ENCODE measurements at places on chromosomes 16 and 17. TPM values are rescaled to one million over a fixed set of nuclear protein-coding genes. Genes with fewer than 3 reads are reported as not detected.
A peak's percentile ranks its signal among the peaks of the same experiment; 100 is the strongest.

TVP23A gene
- not detected for total RNA-seq

SEPTIN12 gene
- total RNA-seq = 0.59 TPM

NUDT7 gene
- total RNA-seq = 3.3 TPM

TSPAN10 gene
- 0.35 TPM for total RNA-seq

COX6A2 gene
- not detected for total RNA-seq

HSPB9 gene
- not detected for total RNA-seq

HS3ST3A1 gene
- not detected for total RNA-seq

PRSS33 gene
- 0.54 TPM for total RNA-seq

GRCh38 chr17:37789021-37789565, 44.2 kb upstream of the HNF1B start:
- no peaks in the 10 kb centered on the region for H3K4me1 ChIP-seq
- no peak overlapping the region for H3K4me3 ChIP-seq
- no peaks in the 10 kb centered on the region for H3K36me3 ChIP-seq
- no peak for DNase-seq

DNA sequence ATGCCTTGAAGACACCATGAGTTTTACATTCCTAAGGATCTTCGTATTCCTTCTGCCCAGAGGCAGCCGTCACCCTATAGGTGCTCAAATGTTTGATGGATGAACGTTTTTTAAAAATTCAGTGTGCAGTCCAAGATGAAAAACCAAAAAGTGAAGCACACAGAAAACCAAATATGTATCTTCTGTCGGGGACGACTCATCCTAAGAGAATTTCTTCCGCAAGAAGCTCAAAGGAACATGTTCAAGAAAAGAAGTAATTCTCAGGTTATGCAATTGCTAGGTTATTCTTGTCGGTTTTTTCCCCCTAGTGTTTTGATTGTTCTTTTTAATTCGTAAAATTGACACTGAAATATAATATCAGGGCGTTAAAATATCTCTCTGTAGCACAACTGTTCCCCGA, 1.4 kb downstream of the CENPV start:
- no peaks in the 10 kb centered on the region for H3K27me3 ChIP-seq
- H3K36me3 ChIP-seq = peaks cover 2% of the 10 kb centered on the region
- peaks cover 13% of the 10 kb centered on the region for H3K4me1 ChIP-seq
- H3K4me3 ChIP-seq = peak overlapping the region; percentile 35
- no peak overlapping the region for H3K27ac ChIP-seq

- H3K4me3 ChIP-seq = no peak overlapping the region
- no peaks in the 10 kb centered on the region for H3K27me3 ChIP-seq
- H3K4me1 ChIP-seq = no peaks in the 10 kb centered on the region
- no peaks in the 10 kb centered on the region for H3K36me3 ChIP-seq
- DNase-seq = no peak
Observed at GRCh38 chr17:49779739-49780231, 8.7 kb upstream of the KAT7 start.

DNA sequence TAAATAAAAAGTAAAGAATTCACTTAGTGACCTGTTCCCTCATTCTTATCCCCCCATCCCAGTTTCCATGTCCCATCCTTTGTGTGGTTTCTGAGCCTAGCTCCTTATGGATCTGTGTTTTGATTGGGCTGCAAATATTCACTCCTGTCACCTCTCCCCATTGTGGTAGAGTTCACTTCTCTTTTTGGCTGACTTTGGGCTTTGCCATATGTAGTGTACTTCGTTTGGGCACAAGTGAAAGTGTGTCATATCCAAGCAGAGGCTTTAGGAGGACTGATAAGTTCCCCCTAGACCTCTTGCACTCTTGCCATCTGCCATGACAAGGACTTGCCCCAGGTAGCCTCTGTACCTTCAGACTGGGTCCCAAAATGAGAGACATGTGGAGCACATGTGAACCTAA, 13.0 kb upstream of the DHRS7B start:
- no peaks in the 10 kb centered on the region for H3K27me3 ChIP-seq
- no peak for DNase-seq
- H3K27ac ChIP-seq = no peak overlapping the region
- H3K4me1 ChIP-seq = no peaks in the 10 kb centered on the region

- DNase-seq = no peak
- H3K27ac ChIP-seq = no peak overlapping the region
- no peaks in the 10 kb centered on the region for H3K4me1 ChIP-seq
- H3K27me3 ChIP-seq = no peaks in the 10 kb centered on the region
Observed at GRCh38 chr17:79126139-79126538, 51.5 kb downstream of the ENGASE start.

DNA sequence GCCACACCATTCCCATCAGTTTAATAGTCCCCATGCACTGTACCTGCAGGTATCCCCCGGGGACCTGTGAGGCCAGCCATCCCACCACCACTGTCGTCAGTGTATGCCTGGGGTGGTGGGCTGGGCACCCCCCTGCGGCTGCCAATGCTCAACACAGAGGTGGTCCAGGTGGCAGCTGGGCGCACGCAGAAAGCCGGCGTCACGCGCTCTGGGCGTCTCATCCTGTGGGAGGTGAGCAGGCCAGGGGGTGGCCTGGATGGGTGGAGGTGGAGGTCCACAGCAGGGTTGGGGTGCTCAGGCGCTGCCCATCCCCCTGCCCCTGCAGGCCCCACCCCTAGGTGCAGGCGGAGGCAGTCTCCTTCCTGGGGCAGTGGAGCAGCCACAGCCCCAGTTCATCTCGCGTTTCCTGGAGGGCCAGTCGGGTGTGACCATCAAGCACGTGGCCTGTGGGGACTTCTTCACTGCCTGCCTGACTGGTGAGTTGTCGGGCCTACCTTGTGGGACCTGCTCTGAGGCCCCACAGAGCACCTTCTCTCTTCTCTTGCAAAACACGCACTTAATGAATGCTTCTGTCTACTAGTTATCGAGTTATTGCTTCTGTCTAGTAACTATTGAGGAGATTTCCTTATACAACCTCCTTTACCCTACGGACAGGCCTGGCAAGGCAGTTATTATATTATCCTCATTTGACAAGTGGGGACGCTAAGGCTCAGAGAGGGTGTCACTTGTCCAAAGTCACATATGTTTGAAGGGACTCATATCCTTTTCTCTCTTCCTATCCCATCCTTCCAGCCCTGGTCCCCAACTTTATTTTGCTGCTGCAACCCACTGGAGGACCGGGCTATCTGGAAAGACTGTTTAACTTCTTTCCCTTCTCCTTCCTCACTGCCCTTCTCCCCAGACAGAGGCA, 5.8 kb upstream of the TRAF4 start:
- H3K27ac ChIP-seq = peak overlapping the region; percentile 91
- DNase-seq = no peak
- no peaks in the 10 kb centered on the region for H3K36me3 ChIP-seq
- peaks cover 48% of the 10 kb centered on the region for H3K4me1 ChIP-seq

- DNase-seq = no peak
- H3K4me1 ChIP-seq = peaks cover 21% of the 10 kb centered on the region
- H3K4me3 ChIP-seq = no peak overlapping the region
- no peak overlapping the region for H3K27ac ChIP-seq
- peaks cover 32% of the 10 kb centered on the region for H3K27me3 ChIP-seq
- H3K36me3 ChIP-seq = no peaks in the 10 kb centered on the region
Observed at GRCh38 chr16:164827-165538, 795 bp upstream of the HBM start.

DNA sequence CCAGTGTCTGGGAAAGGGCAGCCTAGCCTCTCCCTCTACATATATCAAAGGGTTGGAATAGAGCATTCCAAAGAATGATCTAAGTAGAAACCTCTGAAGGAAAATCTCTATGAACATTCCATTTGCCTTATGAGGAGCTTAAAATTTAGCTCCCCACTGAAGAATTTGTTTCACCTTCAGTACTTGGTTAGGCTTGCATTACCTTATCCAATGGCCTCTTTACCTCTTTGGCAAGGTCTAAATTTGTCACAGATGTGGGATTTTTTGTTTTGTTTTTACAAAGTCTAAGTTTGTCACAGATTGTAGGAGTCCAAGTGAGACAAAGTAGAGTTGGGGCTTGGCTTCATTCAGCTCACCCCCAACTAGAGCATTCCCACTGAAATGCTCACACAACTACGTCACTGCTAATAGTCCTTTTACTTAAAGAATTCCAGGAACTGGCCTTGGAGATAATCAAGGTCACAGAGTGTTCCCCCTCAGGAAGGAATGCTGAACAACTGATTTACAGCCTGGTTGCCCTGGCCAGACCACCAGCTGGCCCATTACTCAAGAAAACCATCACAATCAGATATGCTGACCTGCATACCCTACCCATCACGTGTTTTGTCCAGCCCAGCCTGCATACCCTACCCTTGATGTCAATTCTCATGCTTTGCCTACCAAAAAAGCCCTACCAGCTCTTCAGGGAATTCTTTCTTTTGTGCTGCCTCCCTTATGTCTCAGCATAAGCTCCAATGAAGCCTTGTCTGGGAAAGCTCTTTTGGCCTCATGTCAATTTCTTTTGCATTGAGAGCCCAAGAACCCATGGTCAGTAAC, 26.5 kb upstream of the PPM1D start:
- no peaks in the 10 kb centered on the region for H3K27me3 ChIP-seq
- no peaks in the 10 kb centered on the region for H3K36me3 ChIP-seq
- H3K4me3 ChIP-seq = no peak overlapping the region
- H3K27ac ChIP-seq = no peak overlapping the region
- DNase-seq = no peak
- no peaks in the 10 kb centered on the region for H3K4me1 ChIP-seq

GRCh38 chr17:79186406-79186805, 111.8 kb downstream of the ENGASE start:
- H3K4me3 ChIP-seq = no peak overlapping the region
- DNase-seq = no peak
- no peaks in the 10 kb centered on the region for H3K4me1 ChIP-seq
- peaks cover 3% of the 10 kb centered on the region for H3K27me3 ChIP-seq

DNA sequence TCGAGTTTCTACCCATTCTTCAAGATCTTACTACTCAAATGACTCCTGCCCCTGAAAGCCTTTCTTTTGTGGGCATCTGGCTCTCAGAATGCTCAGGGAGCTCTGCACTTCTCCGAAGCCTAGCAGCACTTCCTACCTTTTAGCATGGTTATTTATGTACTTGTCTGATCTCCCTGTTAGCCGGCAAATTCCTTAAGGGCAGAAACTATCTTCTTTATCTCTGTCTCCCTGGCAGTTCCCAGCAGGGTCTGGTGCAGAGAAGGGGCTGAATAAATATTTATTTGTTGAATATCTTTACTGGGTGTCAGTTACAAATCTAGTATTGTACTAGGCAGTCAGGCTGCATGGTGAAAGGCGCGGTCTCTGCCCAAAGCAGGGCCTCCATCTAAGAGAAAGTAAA, 30.7 kb downstream of the TMEM132E start:
- no peak for DNase-seq
- no peaks in the 10 kb centered on the region for H3K4me1 ChIP-seq
- H3K4me3 ChIP-seq = no peak overlapping the region
- no peaks in the 10 kb centered on the region for H3K36me3 ChIP-seq
- H3K27ac ChIP-seq = no peak overlapping the region

DNA sequence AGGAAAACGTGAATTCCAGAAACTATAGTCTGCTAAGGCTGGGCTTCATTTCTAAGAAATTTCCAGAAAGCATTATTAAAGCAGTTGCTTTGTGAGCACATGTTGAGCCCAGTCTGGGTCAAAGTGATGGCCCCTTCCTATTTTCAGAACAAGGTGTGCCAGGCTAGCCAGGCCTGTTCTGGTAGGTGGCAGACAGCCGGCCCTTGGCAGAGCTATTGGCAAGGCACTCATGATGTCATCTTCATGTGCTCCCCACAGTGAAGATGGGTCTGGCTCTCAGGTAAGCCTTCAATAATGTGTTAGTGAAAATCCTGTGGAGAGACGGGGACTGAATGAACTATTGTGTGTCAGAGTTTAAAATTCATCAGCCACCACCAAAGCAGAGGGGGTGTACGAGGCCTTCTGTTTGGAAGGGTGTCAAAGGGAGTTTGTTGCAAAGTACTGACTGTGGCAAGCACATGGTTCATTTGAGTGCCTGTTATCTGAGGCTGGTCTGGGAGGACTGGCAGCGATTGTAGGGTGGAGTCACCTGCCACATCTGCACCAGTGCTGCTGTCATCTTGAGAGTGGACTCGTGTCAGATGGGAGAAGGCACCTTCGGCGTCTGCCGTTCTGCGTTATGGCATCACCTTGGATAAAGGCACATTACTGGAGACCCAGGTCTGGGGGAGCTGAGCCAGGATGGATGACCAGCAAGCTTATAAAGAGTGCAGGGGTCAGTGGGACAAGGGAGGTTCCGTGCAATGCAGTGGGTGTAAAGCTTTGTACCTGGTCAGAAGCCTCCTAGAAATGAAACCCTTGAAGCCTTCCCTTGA, 43.4 kb downstream of the KSR1 start:
- peaks cover 6% of the 10 kb centered on the region for H3K4me1 ChIP-seq
- no peak overlapping the region for H3K4me3 ChIP-seq
- no peak for DNase-seq
- H3K36me3 ChIP-seq = no peaks in the 10 kb centered on the region
- H3K27me3 ChIP-seq = no peaks in the 10 kb centered on the region

GRCh38 chr17:59361916-59362810, 30.7 kb downstream of the YPEL2 start:
- DNase-seq = no peak
- H3K36me3 ChIP-seq = peaks cover 2% of the 10 kb centered on the region
- H3K27me3 ChIP-seq = no peaks in the 10 kb centered on the region
- H3K27ac ChIP-seq = peak overlapping the region; percentile 31
- H3K4me1 ChIP-seq = peaks cover 44% of the 10 kb centered on the region

DNA sequence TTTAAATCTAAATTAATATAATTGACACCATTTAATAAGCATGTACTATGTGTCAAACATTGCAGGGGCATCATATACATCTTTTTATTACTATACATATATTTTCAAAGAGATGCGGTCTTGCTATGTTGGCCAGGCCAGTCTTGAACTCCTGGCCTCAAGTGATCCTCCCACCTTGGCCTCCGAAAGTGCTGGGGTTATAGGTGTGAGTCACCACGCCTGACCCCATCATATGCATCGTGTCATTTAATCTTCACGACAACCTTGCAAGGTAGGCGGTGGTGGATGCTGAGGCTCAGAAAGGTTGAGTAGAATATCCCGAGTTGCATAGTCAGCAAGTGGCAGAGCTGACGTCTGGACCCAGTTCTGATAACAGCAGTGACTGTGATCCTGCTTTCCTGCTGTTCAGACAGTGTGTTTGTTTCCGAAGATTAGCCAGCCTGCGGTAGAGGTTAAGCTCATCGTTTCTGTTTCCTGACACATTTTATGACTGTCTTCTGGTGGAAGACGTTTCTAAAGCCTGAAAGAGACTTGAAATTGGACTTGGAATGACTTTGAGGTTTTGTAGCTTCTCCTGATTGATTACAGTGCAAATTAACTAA, 316.6 kb downstream of the SNX29 start:
- DNase-seq = no peak
- no peak overlapping the region for H3K4me3 ChIP-seq
- H3K27me3 ChIP-seq = no peaks in the 10 kb centered on the region
- H3K4me1 ChIP-seq = no peaks in the 10 kb centered on the region
- H3K27ac ChIP-seq = no peak overlapping the region

DNA sequence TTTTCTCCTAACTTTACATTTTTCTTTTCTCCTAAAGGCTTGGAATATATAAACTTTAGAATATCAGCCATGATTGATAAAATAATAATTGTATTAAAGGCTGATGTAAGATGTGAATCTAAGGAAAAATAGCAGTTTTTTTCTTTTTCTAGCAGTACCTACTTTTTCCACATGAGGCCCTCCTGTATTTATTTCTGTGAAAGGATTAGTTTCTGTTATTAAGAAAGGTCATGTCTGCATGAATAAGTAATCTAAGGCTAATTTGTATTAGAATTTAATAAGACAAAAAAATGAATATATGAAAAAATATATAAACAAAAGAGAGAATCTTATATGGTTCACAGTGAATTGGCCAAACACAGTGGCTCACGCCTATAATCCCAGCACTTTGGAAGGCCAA, 85.3 kb downstream of the STXBP4 start:
- no peaks in the 10 kb centered on the region for H3K27me3 ChIP-seq
- H3K4me3 ChIP-seq = no peak overlapping the region
- H3K36me3 ChIP-seq = no peaks in the 10 kb centered on the region
- peak; percentile 12 for DNase-seq
- H3K4me1 ChIP-seq = no peaks in the 10 kb centered on the region

Data from natural killer cell (primary cell).